Hematopoietic multipotent progenitor cell treated with erythropoietin and hydrocortisone succinate and interleukin-3 and kit ligand, for 15 days (in vitro differentiated cells): ENCODE measurements at places on chromosomes 2 and 18.

- no peak for DNase-seq
Measured at GRCh38 chr18:22257022-22257543, 87.7 kb downstream of the GATA6 start.

GRCh38 chr2:3321825-3322224, 55.8 kb downstream of the EIPR1 start:
- DNase-seq, result no peak

- DNase-seq, result no peak
Measured at GRCh38 chr2:202171241-202171825, 67.1 kb downstream of the SUMO1 start.

- peak; percentile 86 for DNase-seq
Measured at GRCh38 chr2:48605482-48606175, 12.0 kb upstream of the GTF2A1L start.

GRCh38 chr2:157258520-157259326, 1.2 kb downstream of the GALNT5 start:
- peak; percentile 93 for DNase-seq

GRCh38 chr2:75632813-75633212, 13.8 kb upstream of the MRPL19 start:
- DNase-seq, result no peak

GRCh38 chr2:191917967-191918651, 71.2 kb upstream of the CAVIN2 start:
- no peak for DNase-seq

GRCh38 chr2:237458519-237458918, 28.5 kb upstream of the MLPH start:
- DNase-seq, result no peak
